ENCODE measurements at places on chromosomes 2 and 18. TPM values are rescaled to one million over a fixed set of nuclear protein-coding genes. Genes with fewer than 3 reads are reported as not detected.

DNA sequence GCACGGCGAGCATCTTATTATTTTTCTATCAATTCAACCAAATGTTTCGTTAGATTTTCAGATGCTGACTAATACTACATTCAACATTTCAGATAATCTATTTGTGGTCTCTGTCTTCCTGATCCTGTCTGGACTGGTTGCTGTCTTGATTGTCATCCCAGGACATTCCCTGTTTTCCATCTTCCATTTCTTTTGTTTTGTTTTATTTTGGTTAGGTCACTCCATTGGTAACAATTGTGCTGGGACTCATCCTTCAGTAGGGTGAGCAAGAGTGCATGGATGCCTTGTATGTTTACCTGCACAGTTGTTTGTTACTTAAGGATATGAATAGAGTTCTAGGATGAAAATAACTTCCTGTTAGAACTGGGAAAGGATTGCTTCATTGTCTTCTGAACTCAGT is 55.9 kb upstream of the ACYP2 start:
- DNase-seq: no peak

DNA sequence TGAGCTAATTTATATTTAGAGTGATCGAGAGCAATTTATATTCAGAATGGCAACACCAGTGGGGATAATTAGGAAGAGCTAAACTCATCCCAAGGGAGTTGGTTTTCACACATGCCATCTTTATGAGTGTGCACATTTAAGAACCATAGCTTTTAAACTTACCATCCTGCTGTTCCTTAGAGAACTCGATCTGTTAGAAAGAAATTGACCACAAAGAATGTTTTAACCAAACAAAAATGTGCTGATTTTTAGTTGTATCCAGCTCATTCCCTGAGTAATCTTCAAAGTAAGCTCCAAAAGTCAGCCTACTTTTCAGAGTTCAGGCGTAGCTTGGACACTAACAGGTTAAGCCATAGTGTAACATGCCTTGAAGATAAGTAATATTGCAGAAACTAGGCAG is 12.6 kb downstream of the MYL1 start:
- DNase-seq: no peak

GRCh38 chr18:25895518-25895917 is 194.9 kb downstream of the SS18 start:
- no peak for DNase-seq

DNA sequence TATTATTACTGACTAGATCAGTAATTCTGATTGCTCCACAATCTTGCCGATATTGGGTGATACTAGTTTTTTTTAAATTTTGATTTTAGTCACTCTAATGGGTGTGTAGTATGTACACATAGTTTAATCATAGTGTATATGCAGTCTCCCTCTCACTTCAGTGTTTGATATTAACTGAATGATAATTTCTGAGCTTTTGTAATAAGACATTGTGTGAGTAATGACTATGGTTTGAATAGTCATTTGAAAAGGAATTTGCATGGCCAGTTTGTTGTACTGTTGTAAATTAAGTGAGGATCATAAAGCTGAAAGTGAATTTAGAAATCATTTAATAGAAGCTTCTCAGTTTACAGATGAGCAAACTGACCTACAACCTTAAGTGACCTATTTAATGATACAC is 33.4 kb downstream of the USP14 start:
- no peak for DNase-seq

- DNase-seq: no peak
Observed at GRCh38 chr2:113910967-113911678, 21.2 kb downstream of the ACTR3 start.

The IMPA2 gene
- 17.7 TPM for total RNA-seq

The PLGLB1 gene
- total RNA-seq: 1.3 TPM

The DNER gene
- not detected for total RNA-seq

All from activated CD8-positive, alpha-beta T cell treated with anti-CD3 and anti-CD28 coated beads for 36 hours (primary cell).